ENCODE measurements at places on chromosomes 12 and 14. TPM values are rescaled to one million over a fixed set of nuclear protein-coding genes. Genes with fewer than 3 reads are reported as not detected.

DNA sequence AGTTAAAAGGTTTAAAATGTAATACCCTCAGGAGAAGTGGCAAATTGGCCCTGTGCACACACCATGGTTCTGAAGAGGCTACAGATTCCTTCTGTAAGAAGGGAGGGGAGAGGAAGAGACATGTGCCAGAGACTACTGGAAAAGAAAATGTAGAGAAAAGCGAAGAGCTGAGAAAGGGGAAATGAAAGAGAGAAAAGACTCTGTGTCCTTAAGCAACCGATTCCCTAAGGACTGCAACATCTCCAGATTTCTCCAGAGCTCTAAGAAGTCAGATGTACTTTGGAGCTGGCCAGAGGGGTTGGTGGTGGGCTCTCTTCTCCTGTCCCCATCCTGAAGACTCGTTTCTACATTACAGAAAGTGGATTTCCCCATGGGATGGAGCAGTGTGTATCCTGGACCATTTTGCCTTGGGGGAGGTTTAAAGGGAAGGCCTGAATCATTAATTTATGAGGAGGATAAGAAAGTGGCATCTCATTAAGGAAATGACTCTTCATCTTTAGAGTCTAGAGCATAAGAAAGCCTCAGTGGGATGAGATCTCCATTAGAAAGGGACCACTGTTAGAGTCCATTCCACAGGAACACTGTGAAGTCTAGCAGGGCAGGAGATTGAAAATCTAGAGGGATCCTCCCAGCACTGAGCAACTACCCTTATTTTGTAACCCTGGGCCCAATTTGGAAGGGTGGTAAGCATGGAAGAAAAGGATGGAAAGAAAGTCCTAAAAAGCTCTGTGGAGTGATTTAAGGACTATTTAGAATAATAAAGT is 45.5 kb upstream of the FUT8 start:
- H3K36me3 ChIP-seq, result no peaks in the 10 kb centered on the region
- no peak overlapping the region for H3K27ac ChIP-seq
- DNase-seq, result no peak

DNA sequence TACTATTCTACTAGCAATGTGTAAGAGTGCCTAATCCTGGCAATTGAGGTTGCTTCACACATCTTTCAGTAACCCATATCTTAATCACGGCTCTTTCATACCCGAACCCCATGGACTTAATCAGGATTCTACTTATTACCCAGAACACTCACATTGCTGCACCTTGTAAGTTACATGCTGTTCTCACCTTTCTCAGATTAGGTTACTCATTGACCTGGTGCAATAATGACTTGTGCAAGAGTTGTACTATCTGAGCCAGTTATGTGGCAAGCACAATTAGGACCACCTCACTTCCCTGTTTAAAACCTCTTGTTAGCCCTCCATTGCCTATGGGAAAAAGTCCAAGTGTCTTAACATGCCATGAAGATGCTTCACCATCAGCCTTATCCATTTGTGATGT is 306.7 kb upstream of the E2F7 start:
- H3K27me3 ChIP-seq, result no peaks in the 10 kb centered on the region
- H3K4me1 ChIP-seq, result peaks cover 9% of the 10 kb centered on the region
- no peak overlapping the region for H3K4me3 ChIP-seq
- H3K27ac ChIP-seq, result no peak overlapping the region
- no peak for DNase-seq
- no peaks in the 10 kb centered on the region for H3K36me3 ChIP-seq

DNA sequence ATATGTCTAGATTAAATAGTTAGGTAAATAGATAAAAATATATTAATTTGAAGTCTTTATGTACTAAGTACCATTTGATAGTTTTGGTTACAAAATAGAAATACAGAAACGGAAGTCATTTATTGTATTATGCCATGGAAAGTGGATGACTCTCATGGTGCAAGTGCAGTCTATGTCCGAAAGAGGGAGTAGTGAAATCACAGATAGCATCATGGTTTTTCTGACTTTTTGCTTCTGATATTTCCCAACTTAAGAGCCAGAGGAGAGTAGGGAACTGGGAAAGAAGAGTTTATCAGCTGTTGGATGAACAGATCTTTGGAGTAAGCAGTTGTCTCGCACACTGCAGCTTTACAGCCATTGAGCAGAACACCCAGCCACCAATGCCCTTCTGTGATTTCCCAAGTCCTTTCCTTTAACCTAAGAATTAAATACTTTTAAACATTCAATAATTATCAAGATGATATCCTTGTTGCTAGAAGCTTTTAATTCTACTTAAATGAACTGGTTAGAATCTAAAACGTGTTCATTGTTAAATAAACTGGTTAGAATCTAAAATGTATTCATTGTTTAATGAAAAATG is 18.4 kb upstream of the SRGAP1 start:
- peaks cover 5% of the 10 kb centered on the region for H3K36me3 ChIP-seq
- H3K4me3 ChIP-seq, result no peak overlapping the region
- H3K27ac ChIP-seq, result no peak overlapping the region
- no peaks in the 10 kb centered on the region for H3K27me3 ChIP-seq
- no peak for DNase-seq

DNA sequence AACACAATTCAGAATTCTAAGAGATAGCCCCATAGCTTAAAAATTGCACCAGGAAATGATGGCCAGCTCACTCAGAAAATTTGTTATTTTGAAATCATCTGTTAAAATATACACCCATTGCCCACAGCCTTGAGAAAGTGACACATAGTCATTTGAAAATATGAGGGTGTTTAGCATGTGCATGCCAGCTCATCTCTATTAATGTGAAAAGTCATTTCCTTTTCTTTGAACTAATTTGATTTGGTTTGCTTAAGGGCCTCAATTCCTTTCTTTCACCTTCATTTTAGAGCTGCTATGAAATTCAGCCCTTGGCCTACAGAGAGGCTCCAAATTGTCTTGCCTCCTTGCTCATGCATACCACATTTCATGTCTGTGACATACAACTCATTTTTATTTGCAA is 241.4 kb downstream of the PHLDA1 start:
- no peaks in the 10 kb centered on the region for H3K27me3 ChIP-seq
- no peaks in the 10 kb centered on the region for H3K36me3 ChIP-seq
- H3K4me3 ChIP-seq, result no peak overlapping the region
- no peak overlapping the region for H3K27ac ChIP-seq

Gene TEDC1
- 36.8 TPM for total RNA-seq

- peak; percentile 43 for DNase-seq
- no peaks in the 10 kb centered on the region for H3K27me3 ChIP-seq
- H3K36me3 ChIP-seq, result no peaks in the 10 kb centered on the region
- peaks cover 38% of the 10 kb centered on the region for H3K4me1 ChIP-seq
- H3K27ac ChIP-seq, result no peak overlapping the region
- H3K4me3 ChIP-seq, result no peak overlapping the region
Measured at GRCh38 chr12:123141615-123142517, 9.0 kb downstream of the PITPNM2 start.

GRCh38 chr12:22796941-22797630 is 172.1 kb downstream of the ETNK1 start:
- DNase-seq, result no peak
- no peaks in the 10 kb centered on the region for H3K36me3 ChIP-seq
- H3K27ac ChIP-seq, result no peak overlapping the region
- H3K4me1 ChIP-seq, result no peaks in the 10 kb centered on the region
- H3K4me3 ChIP-seq, result no peak overlapping the region
- H3K27me3 ChIP-seq, result no peaks in the 10 kb centered on the region

- no peak for DNase-seq
- H3K4me1 ChIP-seq, result no peaks in the 10 kb centered on the region
- no peak overlapping the region for H3K4me3 ChIP-seq
Measured at GRCh38 chr14:96062010-96062409, 22.8 kb downstream of the C14orf132 start.

Gene NTF3
- total RNA-seq, result not detected

- H3K4me1 ChIP-seq, result no peaks in the 10 kb centered on the region
- H3K27me3 ChIP-seq, result peaks cover 40% of the 10 kb centered on the region
- DNase-seq, result no peak
- no peaks in the 10 kb centered on the region for H3K36me3 ChIP-seq
- H3K27ac ChIP-seq, result no peak overlapping the region
- H3K4me3 ChIP-seq, result no peak overlapping the region
Measured at GRCh38 chr12:107501681-107502080, 183.9 kb upstream of the PWP1 start.

Gene GPRC5A
- 742 TPM for total RNA-seq

Gene ZNF891
- total RNA-seq, result 4.8 TPM

Gene RERGL
- 9.2 TPM for total RNA-seq

Gene SLC6A15
- total RNA-seq, result not detected

Gene SERPINA3
- 1,748 TPM for total RNA-seq

GRCh38 chr12:130219929-130220705 is 57.9 kb downstream of the FZD10 start:
- no peak overlapping the region for H3K4me3 ChIP-seq
- no peaks in the 10 kb centered on the region for H3K36me3 ChIP-seq
- no peaks in the 10 kb centered on the region for H3K27me3 ChIP-seq
- no peaks in the 10 kb centered on the region for H3K4me1 ChIP-seq

Gene GPR65
- 0.09 TPM for total RNA-seq

DNA sequence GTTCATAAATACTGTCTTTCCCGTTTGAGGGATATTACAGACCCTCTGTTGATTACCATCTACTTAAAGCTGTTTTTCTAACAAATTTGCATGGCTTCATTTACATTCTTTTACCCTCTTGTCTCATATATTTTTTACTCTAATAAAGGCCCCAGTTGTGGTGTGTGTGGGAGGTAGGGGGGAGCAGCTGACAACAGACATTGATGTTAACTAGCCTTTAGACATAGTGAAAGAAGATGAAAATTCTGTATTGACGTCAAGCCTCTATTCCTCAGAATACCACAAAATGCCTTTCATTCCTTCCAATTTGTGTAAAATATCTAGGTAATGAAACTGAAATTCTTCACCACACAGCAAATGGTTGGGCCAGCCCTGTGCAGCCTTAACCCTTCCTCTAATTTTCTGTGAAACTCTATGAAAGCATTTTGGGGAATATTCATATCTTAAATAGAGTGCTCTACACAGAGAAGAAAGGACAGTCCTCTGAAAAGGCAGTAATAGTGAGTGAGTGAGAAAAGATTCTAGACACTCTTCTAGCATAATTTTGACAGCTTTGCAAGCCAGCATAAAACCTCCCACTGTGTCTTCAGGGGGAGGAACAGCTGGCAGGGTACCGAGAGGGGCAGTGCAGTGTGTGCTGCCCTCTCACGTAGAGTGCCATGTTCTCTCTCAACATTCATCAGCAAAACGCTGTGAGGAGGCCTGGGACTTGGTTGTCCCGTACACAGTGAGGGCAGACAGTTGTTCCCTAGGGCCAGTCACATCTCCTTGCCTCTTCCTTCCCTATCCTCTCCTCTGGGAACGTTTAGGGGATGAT is 20.1 kb upstream of the CERS5 start:
- peaks cover 6% of the 10 kb centered on the region for H3K4me1 ChIP-seq
- no peaks in the 10 kb centered on the region for H3K27me3 ChIP-seq
- peaks cover 6% of the 10 kb centered on the region for H3K36me3 ChIP-seq
- no peak for DNase-seq
- H3K27ac ChIP-seq, result no peak overlapping the region
